Activated T-helper 1 cell treated with anti-CD3 and anti-CD28 coated beads, Interleukin-2, amount 50 U/mL, for 16 hours (primary cell): ENCODE measurements at places on chromosomes 1 and 21.

- no peak for DNase-seq
These were observed 1.7 kb downstream of the KCNJ10 start for GRCh38 chr1:160068225-160068624.

DNA sequence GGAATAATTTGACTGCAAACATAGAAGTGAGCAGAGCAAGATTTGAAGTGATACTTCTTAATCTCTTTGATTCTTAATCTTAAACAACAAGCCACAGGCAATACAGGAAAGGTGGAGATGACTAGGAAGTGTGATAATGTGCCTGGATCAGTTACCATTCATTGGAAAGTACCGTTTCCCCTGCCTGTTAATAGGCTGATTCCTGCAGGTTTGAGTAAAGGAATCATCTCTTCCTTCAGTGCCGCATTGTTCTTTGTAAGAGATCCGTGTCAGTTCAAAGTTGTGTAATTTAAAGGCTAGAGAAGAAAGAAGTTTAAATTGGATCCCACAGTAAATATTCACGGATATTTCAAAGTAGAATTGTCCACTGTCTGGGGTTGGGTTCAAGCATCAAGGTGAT lies 43.5 kb upstream of the BCL10 start:
- DNase-seq, result no peak

DNA sequence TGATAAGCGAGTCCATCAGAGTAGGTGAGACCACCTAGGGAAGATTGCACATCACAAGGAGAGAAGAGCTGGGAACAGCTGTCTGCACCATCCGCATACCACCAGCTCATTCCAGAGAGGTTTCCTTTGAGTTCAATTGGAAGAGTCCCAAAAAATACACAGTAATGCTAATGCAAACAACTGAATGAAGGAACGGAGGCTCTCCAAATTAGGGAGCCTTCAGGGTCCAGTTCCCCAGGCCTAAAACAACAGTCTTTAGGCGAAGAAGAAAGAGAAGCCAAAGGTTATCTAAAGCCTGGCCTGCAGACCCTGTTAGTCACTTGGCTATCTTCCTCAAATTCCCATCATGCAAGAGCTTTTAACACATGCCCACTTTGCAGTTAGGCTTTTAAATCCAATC lies 246.4 kb downstream of the PBX1 start:
- DNase-seq, result no peak

GRCh38 chr1:168521401-168522000 lies 22.3 kb downstream of the XCL2 start:
- no peak for DNase-seq

- no peak for DNase-seq
These were observed 168.6 kb upstream of the CAMK1G start for GRCh38 chr1:209414803-209415329.

GRCh38 chr1:202155478-202156021 lies 4.9 kb downstream of the PTPN7 start:
- no peak for DNase-seq

- DNase-seq, result no peak
These were observed 75.2 kb downstream of the SUSD4 start for GRCh38 chr1:223288826-223289225.

- DNase-seq, result no peak
These were observed 11.8 kb downstream of the ACOT11 start for GRCh38 chr1:54559771-54560231.

GRCh38 chr1:201370500-201370899 lies 7.0 kb downstream of the TNNT2 start:
- DNase-seq, result no peak

DNA sequence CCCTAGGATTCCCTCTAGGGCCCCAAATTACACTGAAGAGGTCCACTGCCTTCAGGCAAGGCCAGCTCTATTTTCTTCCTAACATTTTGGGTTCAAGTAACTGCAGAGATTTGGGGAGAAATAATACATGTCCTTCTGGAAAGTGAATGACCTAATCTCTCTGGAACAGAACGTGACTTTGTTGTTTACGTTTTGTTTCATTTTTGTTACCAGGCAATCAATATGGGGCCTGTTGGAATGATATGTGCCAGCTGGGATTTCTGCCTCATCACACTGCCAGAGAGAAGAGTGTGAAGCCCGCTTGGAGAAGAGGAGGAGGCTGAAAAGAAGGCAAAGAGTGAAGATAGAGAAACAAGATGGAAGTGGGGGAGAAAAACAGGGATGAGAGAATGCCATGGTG lies 116.7 kb downstream of the FASLG start:
- no peak for DNase-seq

DNA sequence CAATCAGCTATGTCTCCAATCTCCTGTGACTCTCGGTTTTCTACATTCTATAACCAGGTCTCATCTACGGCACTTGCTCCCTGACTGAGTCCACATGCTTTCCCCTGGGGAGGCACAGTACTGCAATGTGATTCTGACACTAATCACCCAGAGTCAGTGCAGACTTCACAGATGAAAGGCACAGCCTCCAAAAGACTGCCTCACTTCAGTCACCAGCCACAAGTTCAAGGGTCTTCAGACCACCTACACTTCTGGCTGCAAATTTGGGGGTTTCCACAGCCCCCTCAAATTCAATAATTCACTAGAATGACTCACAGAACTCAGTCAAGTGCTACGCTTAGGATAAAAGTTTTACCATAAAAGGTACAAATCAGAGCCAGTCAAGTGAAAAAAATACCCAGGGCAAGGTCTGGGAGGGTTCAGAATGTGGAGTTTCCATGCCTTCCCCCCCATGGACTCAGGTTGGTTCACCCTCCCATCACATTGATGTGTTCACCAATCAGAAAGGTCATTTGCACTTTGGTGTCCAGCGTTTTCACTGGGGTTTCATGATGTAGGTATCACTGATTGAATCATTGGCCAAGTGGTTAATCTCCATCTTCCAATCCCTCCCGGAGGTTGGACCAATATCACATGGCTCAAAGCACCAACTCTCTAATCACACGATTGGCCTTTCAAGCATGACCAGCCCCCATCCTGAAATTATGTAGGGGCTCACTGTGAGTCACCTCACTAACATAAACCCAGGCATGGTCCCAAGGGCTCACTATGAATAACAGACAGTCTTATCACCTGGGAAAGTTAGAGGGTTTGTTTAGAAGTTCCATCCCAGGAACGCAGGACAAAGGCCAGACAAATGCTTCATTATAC lies 182.9 kb upstream of the CAMK1G start:
- DNase-seq, result no peak

GRCh38 chr1:170857955-170858354 lies 77.4 kb upstream of the MROH9 start:
- no peak for DNase-seq

DNA sequence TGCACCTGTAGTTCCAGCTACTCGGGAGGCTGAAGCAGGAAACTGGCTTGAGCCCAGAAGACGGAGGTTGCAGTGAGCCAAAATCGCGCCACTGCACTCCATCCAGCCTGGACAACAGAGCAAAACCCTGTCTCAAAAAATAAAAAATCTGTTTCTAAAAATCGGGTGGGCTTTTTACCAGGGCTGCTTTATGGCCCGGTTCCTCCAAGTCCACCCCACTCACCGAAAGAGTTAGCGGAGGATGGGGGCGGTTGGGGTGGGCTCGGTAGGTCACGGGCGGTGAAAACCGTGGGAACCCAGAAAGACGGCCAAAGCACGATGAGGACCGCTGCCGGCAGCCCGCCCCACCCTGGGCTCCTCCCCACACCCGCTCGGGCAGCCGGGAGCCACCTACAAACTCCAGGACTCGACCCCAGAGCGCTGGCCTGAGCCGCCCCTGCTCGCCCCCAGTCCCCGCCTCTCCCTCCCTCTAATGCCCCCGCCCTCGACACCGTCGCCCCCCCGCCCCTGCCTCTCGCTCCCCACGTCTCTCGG lies 846 bp upstream of the PER3 start:
- DNase-seq, result no peak

GRCh38 chr21:39519835-39520234 lies 68.1 kb downstream of the SH3BGR start:
- DNase-seq, result no peak

- no peak for DNase-seq
These were observed 19.9 kb downstream of the ABCA4 start for GRCh38 chr1:94100785-94101612.

GRCh38 chr1:36224537-36225282 lies 467 bp downstream of the THRAP3 start:
- no peak for DNase-seq

DNA sequence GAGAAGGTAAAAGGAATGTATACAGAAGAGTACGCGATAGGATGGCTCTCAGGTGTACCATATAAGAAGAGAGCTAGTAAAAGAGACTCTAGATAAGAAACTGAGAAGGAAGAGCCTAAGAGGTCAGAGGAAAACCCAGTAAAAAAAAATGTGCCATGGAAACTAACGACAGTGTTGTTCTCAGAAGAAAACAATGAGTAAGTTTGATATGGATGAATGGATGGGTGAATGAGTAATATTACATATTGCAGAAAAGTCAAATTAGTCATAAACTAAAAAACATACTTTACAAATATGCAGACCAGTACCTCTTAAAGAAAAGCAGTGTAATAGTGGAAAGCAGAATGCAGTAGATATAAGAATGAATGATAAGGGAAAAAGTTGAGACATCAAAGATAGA lies 316.2 kb downstream of the HMCN1 start:
- no peak for DNase-seq
